SK-N-DZ (cell line): ENCODE measurements at places on chromosomes 13 and 19.

GRCh38 chr19:43811837-43812236 is 9.6 kb upstream of the LYPD5 start:
- no peak for DNase-seq

DNA sequence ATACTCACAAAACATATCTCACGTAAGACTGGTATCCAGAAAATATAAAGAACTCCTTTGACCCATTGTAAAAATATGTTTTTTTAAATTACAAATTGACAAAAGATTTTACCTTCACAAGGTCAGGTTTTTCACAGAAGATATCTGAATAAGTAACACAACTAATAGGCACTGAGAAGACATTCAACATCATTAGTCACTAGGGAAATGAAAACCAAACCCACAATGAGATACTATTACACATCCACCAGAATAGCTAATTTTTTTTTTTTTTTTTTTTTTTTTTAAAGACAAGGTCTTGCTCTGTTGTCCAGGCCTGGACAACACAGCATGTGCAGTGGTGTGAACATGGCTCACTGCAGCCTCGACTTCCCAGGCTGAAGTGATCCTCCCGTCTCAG is 157.5 kb downstream of the MIPEP start:
- DNase-seq = no peak

DNA sequence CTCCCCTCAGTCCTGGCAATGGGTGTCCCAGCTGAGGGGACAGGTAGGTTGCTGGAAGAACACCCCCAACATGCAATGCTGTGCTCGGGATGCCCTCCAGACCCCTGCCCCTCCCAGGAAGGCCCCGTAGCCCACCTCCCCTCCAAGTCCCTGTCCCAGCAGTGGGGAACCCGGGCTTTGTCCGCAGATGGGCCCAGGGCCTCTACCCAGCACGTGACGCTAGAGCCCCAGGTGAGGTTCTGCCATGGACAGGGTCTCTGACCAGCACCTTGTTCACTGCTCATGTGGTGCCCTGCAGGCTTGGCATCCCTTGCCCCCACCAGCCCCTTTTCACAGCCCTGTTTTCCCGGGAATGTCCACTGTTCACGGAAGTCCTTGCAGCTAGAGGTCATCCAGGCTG is 220.0 kb upstream of the SGCG start:
- no peak for DNase-seq

- DNase-seq = no peak
Measured at GRCh38 chr19:39150235-39150634, 24.6 kb downstream of the PAK4 start.

DNA sequence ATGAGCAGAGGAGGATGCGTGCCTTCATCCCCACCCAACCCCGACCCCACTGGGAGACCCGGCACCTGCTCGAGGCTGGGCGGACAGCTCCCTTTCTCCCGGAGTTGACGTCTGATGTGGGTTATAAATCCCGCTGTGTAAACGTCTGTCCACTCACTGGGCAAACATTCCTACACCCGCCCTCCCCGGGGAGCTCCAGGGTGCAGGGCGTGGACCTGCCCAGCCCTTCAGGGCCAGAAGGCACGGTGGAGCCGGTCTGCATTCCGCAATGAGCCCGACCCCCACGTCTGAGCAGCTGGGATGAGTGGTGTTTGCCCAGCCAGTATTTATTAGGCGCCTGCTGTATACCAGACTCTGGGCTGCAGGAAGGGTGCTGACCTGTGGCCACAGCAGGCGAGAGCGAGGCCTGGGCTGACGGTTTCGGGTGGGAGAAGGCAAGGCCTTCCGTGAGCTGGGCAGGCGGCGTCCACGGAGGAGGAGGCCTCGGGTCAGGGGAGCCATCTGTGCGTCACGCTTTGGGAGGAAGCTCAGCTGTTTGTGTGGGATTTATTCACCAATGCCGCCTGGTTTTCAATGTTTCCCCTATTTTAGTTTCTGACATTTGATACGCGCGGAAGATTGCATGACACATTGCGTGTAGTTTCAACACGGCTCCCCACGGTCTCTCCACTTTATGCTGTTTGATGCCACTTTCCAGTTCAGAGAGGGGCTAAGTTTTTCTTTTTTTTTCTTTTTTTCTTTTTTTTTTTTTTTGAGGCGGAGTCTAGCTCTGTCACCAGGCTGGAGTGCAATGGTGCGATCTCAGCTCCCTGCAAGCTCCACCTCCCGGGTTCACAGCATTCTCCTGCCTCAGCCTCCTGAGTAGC is 2.0 kb downstream of the MISP start:
- no peak for DNase-seq

GRCh38 chr19:29268103-29268502 is 55.2 kb upstream of the UQCRFS1 start:
- DNase-seq = no peak

- DNase-seq = no peak
Measured at GRCh38 chr13:72431981-72432682, 295.3 kb downstream of the MZT1 start.

GRCh38 chr13:94487043-94487442 is 7.6 kb upstream of the DCT start:
- DNase-seq = no peak

DNA sequence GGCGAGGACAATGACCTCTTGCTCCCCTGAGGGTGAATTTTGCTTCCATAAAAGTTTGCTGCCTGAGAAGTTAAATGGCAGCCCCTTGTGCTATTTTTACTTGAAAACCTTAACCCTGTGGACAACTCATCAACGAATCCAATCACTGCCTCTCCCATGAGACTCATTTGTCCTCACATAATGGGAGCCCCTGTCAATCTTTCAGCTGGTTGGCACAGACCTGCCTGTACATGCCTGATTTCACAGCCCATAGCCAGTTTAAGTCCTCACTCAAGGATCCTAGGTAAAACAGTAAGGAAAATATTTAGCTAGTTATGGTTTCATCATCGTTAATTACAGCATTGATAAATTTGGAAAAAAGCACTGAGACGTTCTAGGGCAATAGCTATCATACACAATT is 207.4 kb downstream of the NHLRC3 start:
- DNase-seq = no peak

GRCh38 chr13:77502104-77502720 is 33.3 kb upstream of the SCEL start:
- no peak for DNase-seq

GRCh38 chr13:66840621-66841020 is 389.5 kb downstream of the PCDH9 start:
- no peak for DNase-seq

DNA sequence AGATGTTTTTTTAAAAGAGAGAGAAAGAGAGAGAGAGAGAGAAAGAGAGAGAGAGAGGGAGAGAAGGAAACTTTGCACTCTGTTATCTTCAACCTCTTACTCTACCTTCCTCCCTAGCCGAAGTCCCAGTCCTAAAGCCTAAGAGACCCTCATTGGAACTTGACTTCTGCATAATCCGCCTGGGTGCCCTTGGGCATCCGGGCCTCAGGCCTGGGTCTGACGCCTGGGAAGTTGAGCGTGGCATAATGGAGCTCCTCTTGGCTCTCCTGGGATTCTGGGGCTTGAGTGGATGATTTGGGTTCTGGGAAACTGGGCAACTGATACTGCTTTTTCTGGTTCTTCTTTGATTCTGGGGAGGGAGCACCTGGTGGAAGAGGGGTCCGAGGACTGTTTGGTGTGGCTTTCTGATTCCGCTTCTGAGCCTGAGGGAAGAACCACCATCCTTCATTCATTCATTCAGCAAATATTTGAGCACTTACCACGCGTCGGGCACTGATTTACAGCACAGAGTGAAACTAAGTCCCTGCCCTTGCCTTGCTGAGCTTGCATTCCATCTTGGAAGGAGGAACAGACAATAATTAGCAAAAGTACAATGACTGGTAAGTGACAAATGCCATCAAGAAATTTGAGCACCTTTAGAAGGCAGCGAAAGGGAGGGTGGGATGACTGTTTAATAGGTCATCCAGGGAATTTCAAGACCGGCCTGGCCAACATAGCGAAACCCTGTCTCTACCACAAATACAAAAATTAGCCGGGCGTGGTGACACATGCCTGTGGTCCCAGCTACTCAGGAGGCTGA is 6.3 kb downstream of the SIGLEC10 start:
- DNase-seq = no peak

GRCh38 chr13:102825921-102826706 is 19.7 kb upstream of the ERCC5 start:
- DNase-seq = no peak

DNA sequence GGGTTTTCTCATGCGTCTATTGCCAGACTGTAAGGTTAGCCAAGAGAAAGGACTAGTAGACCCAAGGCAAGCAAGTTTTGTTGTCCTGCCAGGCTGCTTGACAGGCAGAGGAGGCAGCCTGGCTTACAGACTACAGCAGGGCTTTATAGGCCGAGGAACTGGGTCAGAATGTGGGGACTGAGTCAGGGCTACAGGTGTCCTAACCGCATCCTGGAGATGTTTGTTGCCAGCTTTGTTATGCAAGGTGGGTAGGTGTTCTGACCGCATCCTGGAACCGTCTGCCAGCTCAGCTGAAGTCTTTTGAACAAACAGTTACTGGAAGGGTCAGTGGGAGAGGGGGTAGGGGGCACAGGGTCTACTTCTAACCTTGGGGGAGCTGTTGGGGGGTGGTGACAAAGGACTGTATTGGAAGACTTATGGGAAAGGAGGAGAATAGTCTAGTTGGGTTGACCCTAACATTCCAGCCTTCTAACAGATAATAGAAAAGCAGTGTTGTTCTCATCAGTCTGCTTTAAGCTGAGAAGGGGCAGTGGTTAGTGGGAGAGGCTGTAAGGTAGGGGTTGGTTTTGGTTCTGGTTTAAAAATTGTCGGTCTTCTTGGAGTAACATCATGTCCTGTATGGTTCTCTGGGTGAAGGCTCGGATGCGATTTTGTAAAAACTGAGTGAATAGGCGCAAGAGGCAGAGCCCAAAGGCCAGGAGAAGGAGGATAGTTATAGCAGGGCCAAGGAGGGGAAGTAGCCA is 913.8 kb upstream of the SLITRK5 start:
- DNase-seq = no peak

DNA sequence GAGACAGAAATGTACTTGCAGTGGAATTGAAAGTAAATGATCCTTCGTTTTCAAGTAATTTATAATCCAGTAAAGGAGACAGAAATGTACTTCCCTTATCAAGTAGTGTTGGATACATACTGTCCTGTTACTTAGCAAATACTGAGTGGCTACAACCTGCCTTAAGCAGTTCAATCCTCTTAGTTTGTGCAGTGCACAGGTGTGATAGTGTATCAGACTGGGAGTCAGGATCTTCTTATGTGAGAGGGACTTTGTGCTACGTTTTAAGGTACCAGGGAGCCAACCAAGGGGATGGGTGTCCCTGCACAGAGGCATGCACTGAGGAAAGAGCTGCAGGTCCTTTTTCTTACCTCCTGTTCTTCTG is 111.1 kb downstream of the DNAJC3 start:
- no peak for DNase-seq

- peak; percentile 19 for DNase-seq
Measured at GRCh38 chr13:31530922-31531321, 208.4 kb upstream of the RXFP2 start.

- no peak for DNase-seq
Measured at GRCh38 chr19:48874303-48875135, 2.3 kb downstream of the PPP1R15A start.

DNA sequence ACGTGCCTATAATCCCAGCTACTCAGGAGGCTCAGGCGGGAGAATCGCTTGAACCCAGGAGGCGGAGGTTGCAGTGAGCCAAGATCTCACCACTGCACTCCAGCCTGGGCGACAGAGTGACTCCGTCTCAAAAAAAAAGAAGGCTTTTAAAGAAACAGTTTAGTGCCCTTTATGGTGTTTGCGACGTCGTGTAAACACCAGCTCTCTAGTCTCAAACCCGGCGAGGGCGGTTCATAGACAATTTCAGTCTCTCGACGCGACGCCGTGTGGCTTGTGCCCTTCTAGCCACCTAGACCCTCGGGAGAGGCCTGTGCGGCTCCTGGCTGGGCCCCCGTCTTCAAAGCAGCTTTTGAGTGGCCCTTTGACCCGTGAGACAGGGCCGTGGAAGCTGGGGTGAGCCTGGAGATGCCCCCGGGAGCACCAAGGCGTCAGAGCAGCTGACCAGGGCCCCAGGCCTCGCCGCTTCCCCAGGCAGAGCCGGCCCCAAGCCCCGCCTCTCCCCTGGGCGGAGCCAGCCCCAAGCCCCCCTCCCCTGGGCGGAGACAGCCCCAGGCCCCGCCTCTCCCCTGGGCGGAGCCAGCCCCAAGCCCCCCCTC is 5.0 kb upstream of the MADCAM1 start:
- no peak for DNase-seq

GRCh38 chr19:4508698-4509097 is 9.6 kb downstream of the PLIN4 start:
- no peak for DNase-seq

- DNase-seq = peak; percentile 15
Measured at GRCh38 chr13:94966422-94966955, 254.1 kb upstream of the SOX21 start.

DNA sequence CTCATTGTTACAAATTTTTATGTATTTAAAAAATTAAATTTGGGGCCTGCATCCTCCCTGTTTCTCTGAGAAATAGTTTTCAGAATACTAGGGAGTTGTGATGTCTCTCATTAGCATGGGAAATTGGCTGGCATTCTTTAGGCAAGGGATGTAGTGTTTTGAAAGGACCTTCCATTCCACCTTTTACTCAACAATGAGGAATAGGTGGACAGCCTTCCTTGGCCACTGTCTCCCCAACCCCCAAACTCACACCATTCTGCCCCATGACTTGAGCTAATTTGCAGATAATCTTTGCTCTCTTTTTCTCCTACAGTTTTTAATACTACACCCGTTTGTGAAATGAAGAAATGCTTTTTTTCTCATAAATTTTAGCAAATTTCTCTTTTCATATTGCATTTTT is 244.6 kb upstream of the SPRY2 start:
- no peak for DNase-seq

DNA sequence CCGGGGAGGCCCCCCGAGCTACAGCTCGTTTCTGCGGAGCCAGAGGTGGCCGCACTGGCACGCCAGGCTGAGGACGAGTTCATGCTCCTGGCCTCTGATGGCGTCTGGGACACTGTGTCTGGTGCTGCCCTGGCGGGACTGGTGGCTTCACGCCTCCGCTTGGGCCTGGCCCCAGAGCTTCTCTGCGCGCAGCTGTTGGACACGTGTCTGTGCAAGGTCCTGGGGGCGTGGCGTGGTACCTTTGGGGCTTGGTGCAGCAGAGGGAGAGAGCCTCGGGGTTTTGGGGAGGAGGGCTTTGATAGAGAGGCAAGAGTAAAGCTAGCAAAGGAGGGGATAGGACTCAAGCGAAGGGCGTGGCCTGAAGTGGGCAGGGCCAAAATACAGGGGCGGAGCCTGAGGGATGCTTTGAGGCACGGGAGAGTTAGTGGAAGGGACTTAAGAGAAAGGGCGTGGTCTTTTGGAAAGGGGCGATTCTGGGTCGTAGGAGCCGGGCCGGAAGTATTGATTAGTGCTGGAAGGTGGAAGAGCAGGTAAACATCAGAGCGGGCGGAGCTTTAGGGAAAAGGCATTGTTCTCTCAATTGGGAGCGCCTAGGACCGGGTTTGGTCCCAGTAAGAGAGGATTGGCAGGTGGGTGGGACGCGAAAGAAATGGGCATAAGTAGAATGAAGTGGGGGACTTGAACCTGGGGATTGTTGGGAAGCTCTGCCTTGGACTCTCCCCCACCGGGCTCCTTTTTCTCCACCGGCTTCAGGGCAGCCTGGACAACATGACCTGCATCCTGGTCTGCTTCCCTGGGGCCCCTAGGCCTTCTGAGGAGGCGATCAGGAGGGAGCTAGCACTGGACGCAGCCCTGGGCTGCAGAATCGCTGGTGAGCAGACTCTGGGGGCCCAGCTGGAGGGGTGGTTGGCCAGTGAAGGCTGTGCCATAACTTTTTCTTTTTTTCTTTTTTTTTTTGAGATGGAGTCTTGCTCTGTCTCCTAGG is 1.2 kb downstream of the PPM1N start:
- DNase-seq = peak; percentile 88
